Hematopoietic multipotent progenitor cell treated with erythropoietin and hydrocortisone succinate and interleukin-3 and kit ligand, for 15 days (in vitro differentiated cells): ENCODE measurements at places on chromosomes 1 and 21.

DNA sequence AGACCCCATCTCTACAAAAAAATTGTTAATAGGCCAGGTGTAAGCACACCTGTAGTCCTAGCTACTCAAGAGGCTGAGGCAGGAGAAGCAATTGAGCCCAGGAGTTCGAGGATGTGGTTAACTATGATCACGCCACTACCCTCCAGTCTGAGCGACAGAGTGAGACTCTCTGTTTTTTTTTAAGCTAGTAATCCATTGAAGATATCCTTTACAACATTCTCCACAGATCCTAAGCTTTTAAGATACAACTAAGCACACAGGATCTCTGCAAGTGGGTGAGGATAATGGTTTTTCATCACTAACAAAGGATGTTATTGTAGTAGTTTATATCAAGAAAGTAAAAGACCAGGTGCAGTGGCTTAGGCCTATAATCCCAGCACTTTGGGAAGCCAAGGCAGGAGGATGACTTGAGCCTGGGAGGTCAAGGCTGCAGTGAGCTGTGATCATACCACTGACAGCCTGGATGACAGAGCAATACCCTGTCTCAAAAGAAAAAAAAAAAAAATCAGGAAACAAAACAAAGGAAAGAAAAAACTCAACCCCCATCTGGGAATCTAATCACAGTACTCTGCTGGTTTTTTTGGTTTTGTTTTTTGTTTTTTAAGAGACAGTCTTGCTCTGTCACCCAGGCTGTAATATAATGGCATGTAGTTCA lies 166.1 kb downstream of the RERE start:
- no peak for DNase-seq

DNA sequence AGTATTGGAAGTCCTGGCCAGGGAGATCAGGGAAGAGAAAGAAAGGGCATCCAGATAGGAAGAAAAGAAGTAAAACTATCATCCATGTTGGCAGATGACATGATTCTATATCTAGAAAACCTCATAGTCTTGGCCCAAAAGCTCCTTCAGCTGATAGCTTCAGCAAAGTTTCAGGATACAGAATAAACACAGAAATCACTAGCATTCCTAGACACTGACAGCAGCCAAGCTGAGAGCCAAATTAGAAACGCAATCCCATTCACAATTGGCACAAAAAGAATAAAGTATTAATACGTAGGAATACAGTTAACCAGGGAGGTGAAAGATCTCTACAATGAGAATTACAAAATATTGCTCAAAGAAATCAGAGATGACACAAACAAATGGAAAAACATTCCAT lies 44.6 kb downstream of the ZFYVE9 start:
- DNase-seq = no peak

DNA sequence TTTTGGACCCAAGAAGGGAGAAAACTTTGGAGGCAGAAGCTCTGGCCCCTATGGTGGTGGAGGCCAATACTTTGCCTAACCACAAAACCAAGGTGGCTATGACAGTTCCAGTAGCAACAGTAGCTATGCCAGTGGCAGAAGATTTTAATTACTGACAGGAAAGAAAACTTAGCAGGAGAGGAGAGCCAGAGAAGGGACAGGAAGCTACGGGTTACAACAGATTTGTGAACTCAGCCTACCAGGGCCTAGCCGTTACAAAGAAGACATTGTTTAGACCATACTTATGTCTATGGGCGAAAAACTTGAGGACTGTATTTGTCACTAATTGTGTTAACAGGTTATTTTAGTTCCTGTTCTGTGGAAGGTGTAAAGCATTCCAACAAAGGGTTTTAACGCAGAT lies 10.4 kb upstream of the ACOT11 start:
- DNase-seq = no peak

GRCh38 chr1:42420121-42420520 lies 35.7 kb downstream of the ZMYND12 start:
- DNase-seq = no peak

- no peak for DNase-seq
Observed at GRCh38 chr1:234898455-234899033, 230.1 kb downstream of the TOMM20 start.

- DNase-seq = no peak
Observed at GRCh38 chr1:156752843-156753482, 1.5 kb upstream of the HDGF start.

- DNase-seq = no peak
Observed at GRCh38 chr21:37514038-37514667, 147.6 kb downstream of the DYRK1A start.

GRCh38 chr21:27570306-27570868 lies 603.5 kb upstream of the ADAMTS5 start:
- DNase-seq = no peak
